ENCODE measurements at places on chromosomes 2 and 18.

- no peak for DNase-seq
Observed at GRCh38 chr2:160261732-160262131, 61.7 kb upstream of the ITGB6 start.

DNA sequence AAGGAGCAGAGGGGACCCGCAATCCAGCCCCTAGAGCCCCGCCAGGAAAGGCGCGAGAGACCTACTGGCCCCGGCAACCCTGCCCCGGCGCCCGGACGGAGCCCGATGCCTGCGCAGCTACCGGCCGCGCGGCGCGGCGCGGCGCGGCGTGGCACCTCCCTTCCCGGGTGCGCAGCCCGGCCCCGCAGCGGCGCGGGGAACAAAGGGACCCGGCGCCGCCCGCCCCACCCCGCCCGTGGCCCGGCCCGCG, 307 bp downstream of the CDH2 start:
- DNase-seq = no peak

DNA sequence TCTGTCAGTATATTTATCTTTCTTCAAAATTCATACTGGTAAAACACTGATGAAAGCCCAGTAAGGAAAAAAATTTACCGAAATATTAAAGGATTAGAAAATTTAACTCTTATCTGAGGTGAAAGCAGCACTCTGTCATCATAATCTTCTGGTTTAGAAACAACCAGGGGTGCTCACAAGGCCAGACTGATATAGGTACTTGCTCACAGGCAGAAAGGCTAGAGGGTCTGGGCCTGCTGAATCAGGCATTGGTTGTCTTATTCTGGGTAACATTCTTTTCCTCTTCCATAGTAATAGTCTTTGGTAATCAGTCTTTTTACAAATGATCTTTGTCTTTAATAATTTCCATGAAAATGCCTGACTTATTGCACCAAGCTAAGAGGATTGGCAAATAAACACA, 221.4 kb upstream of the TFPI start:
- DNase-seq = no peak

- peak; percentile 90 for DNase-seq
Observed at GRCh38 chr2:67259556-67260342, 137.4 kb upstream of the ETAA1 start.

DNA sequence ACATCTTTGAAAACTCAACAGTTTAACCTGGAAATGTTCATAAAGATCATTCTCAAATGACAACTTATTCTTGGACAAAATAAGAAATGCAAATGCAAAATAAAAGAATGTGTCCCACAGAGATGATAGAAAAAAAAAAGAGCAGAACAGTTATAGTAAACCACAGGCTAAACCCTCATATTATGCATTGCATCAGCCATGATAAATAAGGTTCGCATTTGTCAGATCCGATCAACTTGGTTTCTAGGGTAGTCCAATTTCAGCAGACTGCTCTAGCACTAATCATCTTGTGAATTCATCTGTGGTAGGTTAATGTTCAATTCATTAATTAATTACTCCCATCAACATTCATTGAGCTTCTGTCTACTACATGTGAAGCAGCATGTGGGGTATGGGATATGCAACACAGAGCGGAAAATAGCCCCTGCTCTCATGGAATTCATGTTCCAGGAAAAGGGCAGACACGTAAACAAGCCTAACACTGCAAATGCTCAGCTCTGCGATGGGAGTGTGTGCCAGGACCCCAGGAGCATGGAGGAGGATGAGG, 316.2 kb upstream of the REV1 start:
- DNase-seq = no peak

DNA sequence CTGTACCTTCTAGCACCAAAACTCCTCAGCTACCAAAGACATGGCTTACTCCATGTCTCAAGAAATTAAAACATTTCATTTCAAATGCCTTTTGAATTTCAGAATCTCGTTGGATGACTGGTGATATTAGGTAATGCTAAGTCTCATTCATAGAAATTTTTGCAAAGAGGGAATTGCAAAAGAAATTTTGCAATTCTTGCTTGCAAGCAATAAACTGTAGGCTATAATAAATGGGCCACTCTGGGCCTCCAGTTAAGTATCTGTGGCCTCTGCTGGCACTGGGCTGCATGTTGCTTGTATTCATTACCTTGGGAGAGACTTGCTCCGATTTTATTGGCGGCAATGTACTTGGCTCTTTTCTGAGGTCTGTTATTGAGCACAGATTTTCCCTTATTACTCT, 2.8 kb upstream of the LCLAT1 start:
- peak; percentile 44 for DNase-seq

DNA sequence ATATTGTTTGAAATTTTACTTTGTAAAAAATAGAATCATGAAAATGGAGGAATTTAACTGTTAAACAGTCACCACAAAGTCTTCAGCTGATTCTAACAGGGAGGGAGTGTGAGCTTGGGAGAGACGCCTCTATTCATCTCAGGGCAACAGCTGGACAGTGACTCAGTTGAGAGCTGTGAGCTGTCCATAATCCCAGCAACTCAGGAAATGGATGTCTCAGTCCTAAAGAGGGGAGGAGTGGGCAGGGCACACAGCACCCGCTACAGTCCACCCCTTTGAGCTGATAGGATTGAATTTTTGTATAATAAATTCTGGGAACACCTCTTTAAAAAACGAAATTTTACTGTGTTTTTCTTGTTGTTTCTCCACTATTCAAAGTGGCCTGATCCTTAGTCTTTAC, 255.1 kb upstream of the THUMPD2 start:
- peak; percentile 97 for DNase-seq

GRCh38 chr2:16798472-16798871, 132.8 kb upstream of the CYRIA start:
- DNase-seq = no peak

- DNase-seq = no peak
Observed at GRCh38 chr2:12674644-12675328, 42.0 kb upstream of the TRIB2 start.

GRCh38 chr2:27067385-27067784, 4.1 kb downstream of the OST4 start:
- no peak for DNase-seq

GRCh38 chr18:14922965-14923565, 175.1 kb downstream of the ANKRD30B start:
- no peak for DNase-seq

- DNase-seq = no peak
Observed at GRCh38 chr18:31686986-31687928, 2.9 kb upstream of the B4GALT6 start.

GRCh38 chr2:171316220-171316619, 117.6 kb downstream of the METTL8 start:
- DNase-seq = no peak

GRCh38 chr2:217775920-217776503, 226.8 kb downstream of the TNS1 start:
- DNase-seq = no peak

DNA sequence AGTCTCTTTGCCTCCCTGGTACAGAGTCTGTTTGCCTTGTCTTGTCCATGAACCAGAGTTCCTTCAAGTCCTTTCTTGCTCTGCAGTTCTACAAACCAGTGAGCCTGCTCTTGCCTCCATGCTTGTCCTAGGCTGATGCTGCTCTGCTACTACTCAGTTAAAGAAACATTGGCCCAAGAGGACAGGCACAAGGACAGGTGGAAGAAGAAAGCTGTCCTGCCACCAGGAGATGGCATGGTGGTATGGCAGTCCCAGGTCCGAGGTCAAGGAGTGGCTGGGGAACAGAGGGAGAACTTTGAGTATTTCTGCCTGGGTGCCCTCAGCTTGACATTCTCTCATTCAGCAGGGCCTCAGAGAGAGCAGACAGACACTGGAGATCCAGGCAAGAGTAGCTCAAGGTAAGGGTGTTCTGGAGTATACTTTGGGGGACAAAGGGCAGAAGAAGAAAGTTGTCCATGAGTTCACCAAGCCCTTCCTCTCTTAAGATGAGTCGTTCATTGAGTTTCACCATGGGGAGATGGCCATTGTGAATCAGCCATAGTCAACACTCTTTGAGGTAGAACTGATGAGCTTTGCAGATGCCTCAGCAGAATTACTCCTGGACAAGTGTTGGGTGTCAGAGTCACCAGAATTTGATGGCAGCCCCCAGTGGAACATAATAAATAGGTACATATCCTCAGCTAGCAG, 20.4 kb downstream of the TTC32 start:
- no peak for DNase-seq

DNA sequence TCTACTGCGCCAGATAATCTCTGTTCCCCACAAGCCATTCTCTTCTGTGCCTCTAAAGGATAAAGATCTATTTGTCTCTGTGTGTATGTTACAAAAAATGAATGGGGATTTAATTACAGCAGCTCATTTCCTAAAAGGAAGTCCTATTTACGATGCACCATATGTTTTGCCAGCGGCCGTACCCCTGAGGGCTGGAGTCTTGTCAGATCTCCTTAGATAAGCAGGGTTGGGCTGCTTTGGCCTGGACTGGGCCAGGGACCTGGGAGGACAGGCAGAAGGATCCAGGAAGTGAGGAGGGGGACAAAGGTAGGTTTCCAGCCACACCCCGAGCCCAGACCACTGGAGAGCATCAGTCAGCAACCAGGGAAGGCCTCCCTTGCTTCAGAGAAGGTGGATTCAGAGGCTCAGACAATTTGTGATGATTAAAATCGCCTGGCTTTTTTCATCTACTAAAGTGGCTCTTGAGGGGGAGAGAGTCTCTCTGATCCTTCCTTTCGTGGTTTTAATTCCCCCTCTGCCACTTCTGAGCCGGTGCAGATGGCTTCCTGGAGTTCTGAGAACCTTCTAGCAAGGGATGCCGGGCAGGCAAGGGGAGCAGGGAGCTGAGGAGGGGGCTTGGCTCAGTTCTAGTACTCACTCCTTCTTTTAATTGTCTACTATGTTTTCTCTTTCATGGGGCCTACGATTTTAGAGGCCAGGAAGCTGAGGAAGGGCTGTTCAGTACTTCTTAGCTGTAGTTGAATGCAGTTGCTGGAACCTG, 42.1 kb downstream of the MYCN start:
- no peak for DNase-seq

GRCh38 chr18:6683112-6683876, 46.2 kb upstream of the ARHGAP28 start:
- no peak for DNase-seq

- DNase-seq = peak; percentile 59
Observed at GRCh38 chr2:72694715-72695496, 130.9 kb downstream of the EXOC6B start.

- DNase-seq = no peak
Observed at GRCh38 chr18:79739440-79739778, 58.3 kb upstream of the KCNG2 start.

GRCh38 chr2:121019071-121019470, 265.9 kb downstream of the TFCP2L1 start:
- DNase-seq = no peak

DNA sequence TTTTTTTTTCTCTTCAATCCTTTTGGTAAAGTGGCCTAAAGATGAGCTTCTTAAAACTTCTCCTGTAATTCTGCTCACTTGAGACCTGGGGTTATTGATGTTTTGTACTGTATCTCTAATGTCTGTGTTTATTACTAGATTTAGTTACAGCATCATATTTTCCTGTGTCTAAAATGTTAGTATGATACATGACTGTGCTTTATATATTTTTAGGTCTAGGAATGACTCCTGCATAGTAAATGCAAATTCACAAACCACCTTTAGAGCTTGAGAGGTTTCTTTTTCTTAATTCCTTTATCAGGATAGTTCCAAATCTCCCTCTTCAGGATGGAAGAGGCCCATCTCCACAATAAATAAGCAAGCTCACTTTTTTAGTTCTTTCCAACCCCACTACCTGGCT, 197.6 kb downstream of the SETBP1 start:
- DNase-seq = no peak

GRCh38 chr18:56770097-56770496, 118.9 kb downstream of the WDR7 start:
- no peak for DNase-seq

GRCh38 chr2:38030635-38031355, 45.2 kb downstream of the CYP1B1 start:
- DNase-seq = peak; percentile 65

DNA sequence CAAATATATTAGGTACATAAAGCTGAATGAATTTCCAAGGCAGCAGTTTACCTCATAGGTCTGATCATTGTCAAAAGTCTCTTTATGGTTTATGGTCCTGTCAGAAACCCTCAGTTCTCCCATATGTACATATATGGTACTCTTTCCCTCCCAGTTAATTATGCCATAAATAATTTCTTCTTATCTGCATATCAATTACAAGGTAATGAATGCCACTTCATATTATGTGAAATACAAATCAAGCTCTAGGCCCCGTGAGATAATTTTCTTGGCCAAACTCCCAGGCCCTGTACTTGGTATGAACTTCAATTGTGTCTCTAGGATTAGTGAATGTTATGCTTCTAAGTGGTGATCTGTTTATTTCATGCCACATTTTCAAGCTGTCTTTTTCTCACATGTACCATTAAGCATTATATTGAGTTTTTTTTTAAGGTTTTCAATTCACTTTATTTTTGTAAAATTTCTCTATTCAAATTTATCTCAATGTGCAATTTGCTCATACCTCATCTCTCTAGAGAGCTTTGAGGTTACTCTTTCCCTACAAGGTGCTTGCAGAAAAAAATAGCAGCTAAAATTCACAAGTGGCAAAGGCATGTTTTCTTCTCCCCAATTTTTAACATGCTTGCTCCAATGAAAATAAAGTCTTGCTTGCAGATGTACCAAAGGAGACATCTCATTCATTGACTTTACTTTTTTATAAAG, 430.6 kb upstream of the VRK2 start:
- DNase-seq = no peak

- peak; percentile 19 for DNase-seq
Observed at GRCh38 chr2:101190747-101191516, 39.8 kb upstream of the TBC1D8 start.

DNA sequence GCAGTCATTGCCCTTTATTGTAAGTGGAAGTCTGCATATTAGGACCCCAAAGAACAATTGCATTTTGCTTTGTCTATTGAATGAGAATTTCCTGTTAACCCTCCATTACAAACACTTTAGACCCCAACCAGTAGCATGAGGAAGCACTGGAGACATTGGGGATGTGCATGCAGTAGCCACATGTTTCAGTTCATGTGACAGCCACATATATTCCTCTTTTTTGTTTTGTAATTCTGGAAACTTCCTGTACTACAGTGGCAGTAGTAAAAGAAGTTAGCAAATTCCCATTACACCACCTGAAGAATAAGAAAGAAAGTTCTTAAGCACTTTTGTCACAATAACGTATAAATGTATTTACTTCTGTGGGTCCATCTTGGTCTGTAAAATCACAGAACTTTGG, 281.1 kb upstream of the SLC14A2 start:
- DNase-seq = no peak

GRCh38 chr2:70896765-70897202, 38.9 kb upstream of the ATP6V1B1 start:
- no peak for DNase-seq

DNA sequence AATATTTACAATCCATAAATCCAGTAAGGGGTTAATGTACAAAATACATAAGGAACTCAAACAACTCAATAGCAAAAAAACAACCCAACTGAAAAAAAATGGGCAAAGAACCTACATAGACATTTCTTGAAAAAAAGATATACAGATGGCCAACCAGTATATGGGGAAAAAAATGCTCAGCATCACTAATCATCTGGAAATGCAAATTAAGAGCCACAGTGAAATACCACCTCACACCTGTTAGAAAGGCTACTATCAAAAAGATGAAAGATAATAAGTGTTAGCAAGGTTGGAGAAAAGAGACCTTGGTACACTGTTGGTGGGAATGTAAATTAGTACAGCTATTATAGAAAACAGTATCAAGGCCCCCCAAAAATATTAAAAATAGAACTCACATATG, 14.6 kb downstream of the AP1S3 start:
- DNase-seq = no peak

GRCh38 chr2:62099523-62100175, 96.3 kb upstream of the B3GNT2 start:
- DNase-seq = no peak

- DNase-seq = no peak
Observed at GRCh38 chr2:139805441-139805840, 1025.3 kb upstream of the NXPH2 start.

All from fibroblast of mammary gland (primary cell).